ENCODE measurements at places on chromosomes 7 and 10.

GRCh38 chr10:75436896-75437295 is 5.5 kb downstream of the LRMDA start:
- H3K27me3 ChIP-seq: no peaks in the 10 kb centered on the region
- H3K4me1 ChIP-seq: peaks cover 37% of the 10 kb centered on the region
- DNase-seq: no peak
- no peak overlapping the region for H3K27ac ChIP-seq

DNA sequence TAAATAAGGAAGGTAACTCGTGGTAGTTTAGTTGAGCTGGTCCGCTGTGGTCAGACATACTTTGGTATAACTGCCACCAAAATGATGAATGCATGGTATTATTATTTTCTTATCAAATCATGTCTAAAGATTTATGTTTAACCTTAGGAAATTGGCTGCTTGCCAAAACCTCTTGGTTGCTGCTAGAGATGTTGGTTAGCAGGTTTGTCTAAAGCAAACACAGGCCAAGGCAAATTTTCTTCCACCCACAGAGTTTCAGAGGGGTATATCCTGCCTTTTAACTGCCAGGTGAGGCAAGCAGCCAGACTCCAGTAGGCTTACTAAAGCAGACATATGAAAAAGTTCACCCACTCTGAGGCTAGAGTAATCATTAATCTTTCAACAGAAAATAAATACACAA is 101.4 kb downstream of the SEMA3E start:
- H3K36me3 ChIP-seq: no peaks in the 10 kb centered on the region
- H3K27ac ChIP-seq: peak overlapping the region; percentile 66
- peak; percentile 87 for DNase-seq
- H3K4me3 ChIP-seq: no peak overlapping the region
- H3K4me1 ChIP-seq: no peaks in the 10 kb centered on the region

DNA sequence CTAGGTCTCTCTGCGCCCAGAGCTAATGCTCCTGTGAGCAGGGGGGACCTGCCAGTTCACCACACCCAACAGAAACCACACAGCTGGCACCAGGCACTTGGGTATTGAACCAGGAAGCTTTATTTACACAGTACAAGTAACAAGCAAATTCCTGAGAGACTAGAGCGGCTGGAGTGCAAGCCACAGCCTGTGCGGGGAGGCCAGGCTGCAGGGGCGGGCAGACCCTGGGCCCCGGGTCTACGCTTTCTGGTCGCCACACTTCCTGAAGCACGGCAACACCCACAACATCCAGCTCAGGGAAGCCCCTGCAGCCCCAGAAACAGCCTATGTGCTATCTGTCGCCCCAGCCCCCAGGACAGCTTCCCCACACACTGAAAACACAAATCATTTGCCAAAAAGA is 125.0 kb downstream of the FAM53B start:
- no peaks in the 10 kb centered on the region for H3K27me3 ChIP-seq
- peak overlapping the region; percentile 57 for H3K27ac ChIP-seq
- H3K36me3 ChIP-seq: peaks cover 55% of the 10 kb centered on the region
- DNase-seq: peak; percentile 77
- H3K4me1 ChIP-seq: peaks cover 14% of the 10 kb centered on the region
- H3K4me3 ChIP-seq: no peak overlapping the region

DNA sequence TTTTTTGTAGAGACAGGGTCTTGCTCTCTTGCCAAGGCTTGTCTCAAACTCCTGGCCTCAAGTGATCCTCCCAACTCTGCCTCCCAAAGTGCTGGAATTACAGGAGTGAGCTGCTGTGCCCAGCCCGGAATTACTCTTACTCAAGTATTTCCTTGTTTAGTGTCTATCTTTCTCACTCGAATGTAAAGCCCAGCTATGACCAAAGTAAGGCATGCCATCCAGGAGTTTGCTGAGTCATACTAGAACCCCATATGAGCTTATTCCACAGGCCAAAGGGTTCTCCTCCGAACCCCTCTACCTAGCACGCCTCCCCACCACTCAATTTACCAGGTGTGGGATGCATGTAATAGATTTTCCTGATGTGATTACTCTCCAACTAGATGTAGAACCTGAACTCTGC is 166.6 kb upstream of the AUTS2 start:
- no peak for DNase-seq
- H3K4me1 ChIP-seq: peaks cover 32% of the 10 kb centered on the region
- no peak overlapping the region for H3K27ac ChIP-seq

GRCh38 chr10:31070025-31070424 is 38.4 kb upstream of the ZNF438 start:
- no peak for DNase-seq
- no peak overlapping the region for H3K4me3 ChIP-seq
- no peaks in the 10 kb centered on the region for H3K36me3 ChIP-seq
- no peak overlapping the region for H3K27ac ChIP-seq
